ENCODE measurements at places on chromosomes 6 and 20.

DNA sequence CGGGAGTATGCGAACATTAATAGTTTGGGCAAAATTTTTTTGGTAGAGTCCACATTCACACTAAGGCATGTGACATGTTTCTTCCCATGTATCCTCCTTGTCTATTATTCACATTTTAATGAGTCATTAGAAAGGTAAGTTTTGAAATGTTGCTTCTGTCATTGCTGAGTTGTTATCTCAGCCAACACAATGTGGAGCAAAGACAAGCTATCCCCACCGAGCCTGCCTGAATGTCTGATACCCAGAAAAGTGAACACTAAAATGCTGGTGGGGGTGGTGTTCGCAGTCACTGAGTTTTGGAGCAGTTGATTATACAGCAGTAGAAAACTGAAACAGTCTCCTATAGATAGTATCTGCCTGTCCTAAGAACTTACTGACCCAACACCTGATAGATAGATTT, 68.3 kb upstream of the ASF1A start:
- DNase-seq = no peak

GRCh38 chr20:39849171-39849570, 839.9 kb downstream of the MAFB start:
- DNase-seq = no peak

DNA sequence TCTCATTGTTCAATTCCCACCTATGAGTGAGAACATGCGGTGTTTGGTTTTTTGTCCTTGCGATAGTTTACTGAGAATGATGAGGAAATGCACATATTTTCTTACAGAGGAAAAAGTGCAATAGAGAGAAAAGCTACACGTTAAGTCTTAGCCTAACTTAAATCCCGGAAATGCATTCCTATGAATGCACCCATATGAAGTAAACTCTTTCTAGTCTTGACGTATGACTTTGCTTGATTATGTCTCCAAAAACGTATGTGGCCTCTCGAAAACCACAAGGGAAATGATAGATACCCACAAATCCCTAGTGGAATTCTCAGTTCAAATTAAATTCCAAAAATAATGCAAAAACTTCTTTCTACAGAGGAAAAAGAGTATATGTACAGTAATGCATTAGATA, 90.7 kb upstream of the SASH1 start:
- DNase-seq = no peak

DNA sequence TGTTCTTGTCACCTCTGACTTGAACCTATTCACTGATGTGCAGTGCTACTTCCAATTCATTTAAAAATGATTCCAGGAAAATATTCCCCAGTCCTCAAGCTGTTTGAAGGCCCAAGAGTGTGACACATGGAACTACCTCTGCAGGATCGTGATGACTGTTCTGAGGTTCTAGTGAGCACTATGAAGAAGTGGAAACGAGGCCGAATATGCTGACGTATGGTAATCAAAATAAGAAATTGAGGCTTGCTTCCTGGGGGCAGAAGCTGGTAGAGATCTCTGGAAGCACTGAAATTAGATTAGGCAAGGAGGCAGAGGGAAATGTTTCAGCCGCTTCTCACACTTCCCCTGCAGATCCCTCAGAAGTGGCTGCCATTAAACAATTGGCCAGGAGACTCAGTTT, 15.7 kb downstream of the TMEM242 start:
- no peak for DNase-seq

- DNase-seq = no peak
These were observed 878 bp upstream of the PNRC1 start for GRCh38 chr6:89079511-89080234.

DNA sequence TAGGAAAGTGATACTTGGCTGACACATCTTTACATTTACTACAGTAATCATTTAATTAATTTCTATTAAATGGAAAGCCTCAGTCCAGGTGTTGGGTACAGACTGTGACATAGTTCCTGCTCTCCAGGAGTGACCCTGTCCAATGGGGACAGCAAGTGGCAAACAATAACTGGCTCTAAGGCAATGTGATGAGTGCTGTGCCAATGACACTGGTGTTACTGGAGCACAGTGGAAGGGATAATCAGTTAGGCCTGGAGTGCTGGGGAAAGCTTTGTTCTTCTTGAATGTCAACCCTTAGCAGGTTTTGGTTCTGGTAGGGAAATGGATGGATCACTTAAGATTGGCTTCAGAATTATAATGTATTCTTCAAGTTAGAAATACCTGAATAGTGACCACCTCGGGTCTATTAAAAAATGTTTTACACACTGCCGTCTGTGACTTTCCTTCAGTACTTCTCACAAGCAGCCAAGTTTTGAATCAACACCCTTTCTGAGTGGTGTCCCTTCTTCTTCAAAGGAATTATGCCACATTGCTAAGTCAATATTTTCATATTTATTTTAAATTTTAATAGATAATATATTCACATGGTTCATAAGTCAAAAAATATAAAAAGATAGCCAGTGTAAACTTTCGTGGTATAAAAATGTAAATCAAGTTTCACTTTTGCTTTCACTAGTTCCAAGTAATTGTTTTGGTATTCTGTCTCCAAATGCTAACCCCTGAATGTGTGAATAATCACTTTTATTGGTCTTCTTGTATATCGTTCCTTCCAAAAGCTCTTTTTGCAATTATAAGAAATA, 9.6 kb downstream of the CMTR1 start:
- DNase-seq = no peak

GRCh38 chr20:63690898-63691710, 5.3 kb upstream of the TNFRSF6B start:
- no peak for DNase-seq

DNA sequence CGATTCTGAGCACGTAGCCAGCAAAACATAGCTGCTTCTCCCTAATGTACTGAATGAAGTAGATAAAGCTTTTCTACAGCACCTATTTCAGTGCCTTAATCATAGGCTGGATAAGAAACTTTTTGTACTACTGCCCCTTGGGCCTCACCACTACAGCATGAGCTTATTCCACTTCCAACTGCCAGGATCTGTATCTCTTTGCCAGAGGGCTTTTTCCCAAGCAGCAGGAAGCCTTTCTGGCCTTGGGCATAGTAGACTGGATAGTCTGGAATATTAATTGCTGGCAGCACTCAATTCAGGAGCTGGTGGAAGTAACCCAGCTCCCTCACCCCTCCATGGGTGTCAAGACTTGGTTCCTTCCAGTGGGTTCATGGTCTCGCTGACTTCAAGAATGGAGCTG, 43.6 kb downstream of the ANKEF1 start:
- DNase-seq = no peak

- no peak for DNase-seq
These were observed 22.0 kb upstream of the PERP start for GRCh38 chr6:138129190-138129589.

DNA sequence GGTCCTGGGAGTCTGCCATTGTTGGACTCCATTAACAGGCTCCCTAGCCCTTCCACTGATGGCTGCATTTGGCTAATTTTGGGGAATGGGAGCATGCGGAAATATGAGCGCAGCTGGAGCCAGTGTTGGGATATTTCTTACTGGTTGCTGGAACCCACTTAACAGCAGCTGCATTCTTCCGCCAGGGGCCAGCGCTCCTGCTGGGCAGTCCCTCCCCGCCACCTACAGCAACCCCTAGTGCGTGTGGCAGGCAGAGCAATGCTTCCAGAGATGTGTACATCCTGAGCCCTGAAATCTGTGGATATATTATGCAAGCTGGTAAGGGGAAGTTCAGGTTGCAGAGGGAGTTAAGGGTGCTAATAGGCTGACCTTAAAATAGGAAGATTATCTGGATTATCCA, 16.4 kb downstream of the CST8 start:
- no peak for DNase-seq

- DNase-seq = peak; percentile 26
These were observed 809 bp downstream of the SRPK1 start for GRCh38 chr6:35919827-35920751.

- DNase-seq = no peak
These were observed 1.3 kb downstream of the SIRPB2 start for GRCh38 chr20:1489764-1490436.

- DNase-seq = no peak
These were observed 158.8 kb downstream of the CDK19 start for GRCh38 chr6:110656492-110656891.

- DNase-seq = no peak
These were observed 201.1 kb downstream of the ZFAND3 start for GRCh38 chr6:38020593-38020992.

DNA sequence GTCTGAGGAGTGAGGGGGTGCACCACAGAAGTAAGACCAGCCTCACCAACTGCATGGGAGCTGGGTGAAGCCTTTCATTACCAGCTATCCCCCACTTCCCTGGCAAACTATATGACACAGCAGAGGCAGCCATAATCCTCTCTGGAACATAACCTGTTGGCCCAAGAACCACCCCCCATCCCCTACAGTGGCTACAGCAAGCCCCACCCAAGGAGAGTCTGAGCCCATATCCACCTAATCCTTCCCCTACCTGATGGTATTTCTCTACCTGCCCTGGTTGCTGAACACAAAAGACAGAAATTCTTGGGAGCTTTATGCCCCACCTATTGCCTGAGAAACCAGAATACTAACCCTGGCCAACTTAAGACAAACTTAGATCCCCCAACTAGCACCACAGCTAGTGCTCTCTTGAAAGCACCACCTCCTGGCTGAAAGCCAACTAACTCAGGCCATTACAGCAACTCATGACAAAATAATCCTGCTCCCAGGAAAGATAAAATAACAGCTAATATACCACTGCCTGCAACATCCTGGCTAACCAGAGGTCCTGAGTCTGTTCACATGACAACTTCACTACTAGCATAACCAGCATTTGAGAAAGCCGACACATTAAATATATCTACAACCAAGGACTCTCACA, 11.2 kb downstream of the RNGTT start:
- DNase-seq = no peak

DNA sequence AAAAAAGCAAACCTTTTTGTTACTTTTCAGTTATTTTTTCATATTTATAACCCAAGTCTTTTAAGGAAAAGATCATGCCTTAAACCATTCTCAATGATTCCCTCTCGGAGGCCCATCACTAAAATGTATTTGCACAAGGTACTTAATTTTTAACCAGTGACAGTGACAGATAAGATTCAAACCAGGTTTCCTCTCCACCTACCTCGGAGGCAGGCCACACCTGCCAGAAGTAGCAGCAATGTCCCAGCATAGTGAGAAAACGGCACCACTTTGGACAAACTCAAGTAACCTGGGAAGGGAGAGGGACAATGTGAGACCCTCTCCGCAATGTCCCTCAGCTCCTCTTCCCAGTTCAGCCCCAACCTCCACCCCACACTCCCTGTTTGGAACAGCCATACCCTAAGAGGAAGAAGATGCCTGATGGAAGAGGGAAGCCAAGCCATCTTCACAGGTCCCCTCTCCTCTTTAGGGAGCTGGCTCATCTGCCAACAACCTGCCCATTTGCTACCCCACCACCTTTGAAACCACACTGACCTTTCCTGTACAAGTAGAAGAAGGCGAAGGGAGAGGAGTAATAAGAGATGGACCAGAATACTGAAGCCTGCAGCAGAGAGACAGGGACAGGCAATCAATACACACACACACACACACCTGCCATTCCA, 2.3 kb downstream of the ABHD16A start:
- DNase-seq = no peak

DNA sequence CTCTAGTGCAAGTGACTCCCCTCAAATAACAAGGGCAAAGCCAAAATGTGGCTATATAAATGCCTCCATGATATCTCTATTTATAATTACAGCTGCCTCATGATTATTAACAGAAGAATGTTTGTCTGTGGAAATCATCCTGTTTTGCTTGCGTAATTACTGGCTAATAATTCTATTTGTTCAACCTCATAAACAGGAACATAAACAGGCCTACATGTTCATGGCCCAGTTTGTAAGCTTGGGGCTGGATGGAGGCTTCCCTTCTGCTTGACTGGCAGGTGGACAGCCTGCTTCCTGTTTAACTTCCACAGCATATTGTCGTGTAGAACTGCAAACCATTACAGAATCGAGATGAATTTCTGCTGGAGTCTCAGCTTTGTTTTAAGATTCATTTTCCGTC, 766.0 kb upstream of the MAP3K7 start:
- DNase-seq = no peak

- no peak for DNase-seq
These were observed 93.9 kb upstream of the OGFRL1 start for GRCh38 chr6:71194724-71195123.

- no peak for DNase-seq
These were observed 77.0 kb downstream of the FAM120B start for GRCh38 chr6:170383466-170384035.

- DNase-seq = no peak
These were observed 3.3 kb upstream of the PXDC1 start for GRCh38 chr6:3754776-3755175.

DNA sequence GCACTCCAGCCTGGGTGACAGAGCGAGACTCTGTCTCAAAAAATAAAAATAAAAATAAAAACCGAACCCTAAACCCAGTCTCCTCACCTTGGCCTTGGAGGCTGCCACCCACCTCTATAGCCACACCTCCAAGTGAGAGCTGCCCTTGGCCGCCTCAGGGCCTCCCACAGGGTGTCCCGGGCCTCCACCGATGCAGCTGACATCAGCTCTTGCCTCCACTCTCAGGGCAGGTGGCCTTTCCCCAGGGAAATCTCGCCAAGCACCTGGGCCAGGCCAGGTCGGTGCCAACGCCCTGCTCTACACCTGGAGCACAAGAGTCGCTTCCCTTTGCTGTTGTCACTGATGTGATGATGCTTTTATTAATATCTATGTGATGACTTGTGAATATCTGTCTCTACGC, 8.9 kb upstream of the MYL9 start:
- DNase-seq = no peak

DNA sequence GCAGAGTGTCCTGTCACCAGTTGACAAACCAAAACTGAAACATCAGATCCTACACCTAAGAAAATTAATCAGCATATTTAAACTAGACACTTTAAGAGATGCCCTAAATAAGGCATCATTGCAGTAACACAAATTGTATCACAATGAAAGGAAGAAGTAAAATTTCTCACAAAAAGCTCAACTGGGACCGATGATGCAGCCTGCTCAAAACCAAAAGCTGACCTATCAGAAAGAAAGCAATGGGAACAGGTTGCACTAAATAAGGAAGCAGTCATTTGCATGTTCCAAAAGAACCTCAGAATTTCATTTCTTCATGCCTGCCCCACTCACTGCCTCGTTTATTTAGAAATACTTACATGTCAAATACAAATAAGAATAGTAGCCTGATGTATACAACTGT, 12.1 kb downstream of the HIVEP2 start:
- no peak for DNase-seq

Data from activated B cell treated with CpG ODN at 0.5 μM for 24 hours (primary cell).